Activated CD4-positive, CD25-positive, alpha-beta regulatory T cell (primary cell): ENCODE measurements at places on chromosomes 1 and 21.
A peak's percentile ranks its signal among the peaks of the same experiment; 100 is the strongest.

DNA sequence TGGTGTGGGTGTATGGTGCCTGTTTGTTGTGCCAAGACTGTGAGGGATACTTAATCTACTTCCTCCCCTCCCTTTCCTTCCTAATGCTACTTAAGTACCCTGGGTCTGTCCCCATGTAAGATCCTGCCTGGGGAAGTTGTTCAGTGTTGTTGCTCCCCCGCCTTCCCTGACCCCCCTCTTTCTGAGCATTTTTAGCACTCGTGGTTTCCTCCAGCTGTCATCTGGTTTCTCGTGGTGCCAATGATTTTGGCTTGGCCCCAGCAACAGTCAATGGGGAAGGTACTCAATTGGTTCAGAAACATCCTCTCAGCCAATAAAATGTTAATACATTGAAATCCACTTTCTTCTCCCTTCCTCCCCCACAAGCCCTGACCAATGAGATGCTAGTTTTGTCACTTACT lies 8.0 kb upstream of the B4GALT3 start:
- DNase-seq: peak; percentile 40

DNA sequence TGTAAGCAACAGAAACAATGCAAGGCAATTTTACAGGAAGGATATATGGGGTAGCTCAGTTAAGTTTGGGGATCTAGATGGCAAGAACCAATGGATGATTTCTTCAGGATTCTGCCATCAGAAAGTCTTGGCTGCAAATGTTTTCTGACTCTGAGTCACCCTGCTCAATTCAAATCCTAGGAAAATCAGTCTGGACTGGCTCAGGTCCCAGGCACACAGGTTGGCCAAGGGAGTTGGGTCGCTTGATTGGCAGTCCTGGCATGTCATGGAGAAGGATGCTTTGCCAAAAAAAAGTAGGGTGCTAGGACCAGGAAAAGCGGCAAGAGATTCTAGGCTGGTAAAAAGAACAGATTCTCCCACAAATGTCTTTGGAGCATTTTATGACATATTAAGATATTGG lies 28.9 kb upstream of the S1PR1 start:
- DNase-seq: no peak

DNA sequence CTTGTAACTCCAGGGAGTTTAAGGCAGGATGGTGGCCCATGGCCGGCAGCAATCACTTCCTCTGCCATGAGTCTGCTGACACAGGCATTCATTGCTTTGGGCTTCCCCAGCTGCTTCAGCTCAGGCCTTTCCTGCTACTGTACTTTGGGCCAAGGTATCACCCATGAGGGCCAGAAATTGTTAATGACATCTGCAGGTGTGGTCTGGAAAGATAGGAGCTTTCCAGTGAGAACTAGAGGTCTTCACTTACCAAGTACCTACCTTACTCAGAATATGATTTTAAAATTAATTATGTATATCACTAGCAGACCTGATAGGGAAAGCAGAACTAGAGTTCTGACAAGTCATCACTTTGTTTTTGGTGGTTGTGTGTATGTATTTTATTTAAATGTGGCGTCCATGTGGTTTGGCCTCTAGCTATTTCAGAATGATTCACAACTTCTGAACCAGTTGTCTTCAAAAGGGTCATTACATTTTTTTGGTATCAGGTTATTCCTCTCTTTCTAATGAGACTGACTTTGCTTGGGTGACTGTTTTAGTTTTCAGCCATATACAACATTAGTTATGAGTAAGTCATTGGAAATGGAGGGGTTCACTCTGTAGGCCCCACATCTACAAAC lies 2.7 kb downstream of the RGL1 start:
- DNase-seq: no peak

GRCh38 chr1:183685112-183685713 lies 32.1 kb upstream of the APOBEC4 start:
- no peak for DNase-seq

DNA sequence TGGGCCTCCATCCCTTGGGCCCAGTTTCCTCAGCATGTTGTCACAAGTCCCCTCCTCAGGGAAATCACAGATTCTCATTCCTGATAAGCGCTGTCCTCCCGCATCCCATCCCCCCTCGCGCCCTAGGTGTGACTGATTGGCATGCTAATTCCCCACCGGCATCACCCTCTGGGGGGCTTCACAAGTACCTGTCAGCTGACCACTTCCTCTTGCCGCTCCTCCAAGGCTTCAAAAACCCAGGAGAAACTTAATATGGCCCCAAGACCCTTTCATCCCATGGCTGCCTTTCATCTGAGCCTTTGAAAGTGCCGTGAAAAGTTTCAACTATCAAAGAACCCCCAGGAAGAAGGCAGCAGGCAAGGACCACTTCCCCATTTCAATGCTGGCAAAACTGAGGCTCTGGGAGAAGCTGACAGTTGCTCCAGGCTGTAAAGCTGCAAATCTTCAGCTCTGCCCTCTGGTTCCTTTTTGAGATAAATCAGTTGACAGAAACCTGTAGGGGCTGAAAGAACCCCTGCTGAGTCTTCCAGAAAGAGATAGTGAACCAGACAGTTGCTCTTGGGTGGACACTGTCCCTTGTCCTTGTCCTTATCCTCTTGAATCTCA lies 12.8 kb upstream of the MIXL1 start:
- DNase-seq: no peak

DNA sequence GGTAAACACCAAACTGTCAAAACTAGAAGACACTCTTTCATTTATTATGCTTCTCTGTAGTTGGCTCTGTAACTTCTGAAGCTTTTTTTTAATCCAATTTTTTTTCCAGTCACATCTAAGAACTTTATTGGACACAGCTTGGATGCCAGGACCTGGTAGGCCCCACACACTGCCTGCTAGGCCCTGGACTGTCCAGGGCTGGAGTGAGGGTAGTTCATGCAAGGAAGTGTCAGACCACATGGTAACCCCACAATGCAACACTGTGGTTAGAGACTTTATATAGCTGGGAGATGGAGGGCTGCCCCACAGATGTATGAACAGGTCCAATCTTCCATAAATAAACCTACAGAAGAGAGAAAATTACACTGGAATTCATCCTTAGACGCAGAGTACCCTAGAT lies 7.1 kb downstream of the SLC2A1 start:
- no peak for DNase-seq

- DNase-seq: no peak
Observed at GRCh38 chr1:156436141-156437036, 64.2 kb downstream of the MEF2D start.

GRCh38 chr1:59198564-59198963 lies 98.3 kb upstream of the FGGY start:
- DNase-seq: no peak

DNA sequence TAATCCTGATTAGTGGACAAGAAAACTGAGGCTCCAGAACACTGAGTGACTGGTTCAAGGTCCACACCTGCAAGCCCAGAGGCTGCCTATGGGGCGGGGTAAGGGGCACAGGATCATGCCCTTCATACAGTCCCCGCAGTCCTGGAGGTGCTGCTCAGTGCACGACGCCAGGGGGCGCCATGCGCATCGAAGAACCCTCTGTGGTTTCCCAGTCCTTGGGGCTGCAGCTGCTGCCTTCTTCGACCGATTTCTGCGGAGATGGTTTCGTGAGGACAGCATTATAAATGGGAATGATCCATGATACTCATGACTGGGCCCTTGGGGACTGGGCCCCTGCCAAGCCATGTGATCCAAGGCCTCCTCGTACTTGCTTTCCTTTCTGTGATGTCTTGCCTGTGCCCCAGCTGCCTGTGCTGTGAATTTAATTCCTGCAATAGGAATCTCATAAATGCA lies 37.1 kb upstream of the ARHGEF10L start:
- peak; percentile 4 for DNase-seq

GRCh38 chr1:161021970-161022353 lies 1.0 kb upstream of the F11R start:
- DNase-seq: no peak

DNA sequence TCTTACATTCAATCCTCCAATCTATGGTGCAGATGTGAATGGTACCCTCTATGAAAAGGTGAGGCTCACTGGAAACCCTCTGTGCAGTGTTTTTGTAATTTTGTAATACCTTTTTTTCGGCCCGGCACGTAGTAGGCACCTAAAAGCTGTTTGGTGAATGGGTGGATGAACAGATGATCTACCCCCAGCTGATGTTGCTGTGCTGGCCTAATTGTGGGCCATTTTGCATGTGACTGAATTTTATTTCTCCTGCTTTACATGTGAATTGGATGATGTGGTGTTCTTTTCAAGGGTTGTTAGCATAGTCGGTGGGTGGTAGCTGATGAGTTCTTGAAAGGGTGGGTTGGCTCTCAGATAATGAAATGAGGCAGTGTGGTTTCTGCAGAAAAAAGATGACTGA lies 10.4 kb downstream of the KDM4A start:
- no peak for DNase-seq

GRCh38 chr1:237013608-237014007 lies 9.4 kb upstream of the MT1HL1 start:
- DNase-seq: no peak

DNA sequence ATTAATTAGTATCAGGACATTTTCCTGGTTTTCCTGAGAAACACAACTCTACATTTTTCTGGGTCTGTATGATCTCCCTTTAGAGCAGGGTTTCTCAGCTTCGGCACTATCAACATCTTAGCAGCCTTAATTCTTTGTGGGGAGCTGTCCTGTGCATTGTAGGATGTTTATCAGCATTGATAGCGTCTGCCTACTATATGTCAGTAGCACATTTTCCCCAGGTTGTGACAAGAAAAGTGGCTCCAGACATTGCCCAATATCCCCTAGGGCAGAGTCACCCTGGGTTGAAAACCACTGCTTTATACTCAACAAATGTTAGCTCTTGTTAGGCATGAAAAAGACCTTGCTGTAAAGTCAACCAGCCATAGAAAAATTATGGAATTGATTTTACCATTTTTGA lies 195.1 kb upstream of the FMN2 start:
- DNase-seq: no peak

GRCh38 chr1:3017440-3018050 lies 3.7 kb upstream of the ACTRT2 start:
- DNase-seq: no peak

DNA sequence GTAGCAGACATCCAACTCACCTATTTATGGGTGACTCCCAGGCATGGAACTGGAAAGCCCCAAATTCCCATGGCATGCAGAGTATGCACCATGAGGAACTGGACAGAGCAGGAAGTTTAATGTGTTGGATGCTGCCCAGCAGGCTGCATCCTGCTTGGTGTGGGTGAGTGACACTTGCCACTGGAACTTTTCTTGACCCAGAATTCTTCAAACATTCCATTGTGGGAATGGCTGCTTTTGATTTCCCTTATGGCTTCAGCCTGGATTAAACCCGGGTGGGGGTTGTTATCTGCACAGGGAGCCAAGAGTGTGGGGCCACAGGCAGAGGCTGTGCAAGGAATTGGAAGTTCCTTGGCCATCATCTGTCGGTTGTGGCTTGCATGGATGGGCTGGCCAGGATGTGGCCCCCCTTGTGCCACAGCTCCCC lies 26.9 kb upstream of the BACE2 start:
- DNase-seq: no peak

DNA sequence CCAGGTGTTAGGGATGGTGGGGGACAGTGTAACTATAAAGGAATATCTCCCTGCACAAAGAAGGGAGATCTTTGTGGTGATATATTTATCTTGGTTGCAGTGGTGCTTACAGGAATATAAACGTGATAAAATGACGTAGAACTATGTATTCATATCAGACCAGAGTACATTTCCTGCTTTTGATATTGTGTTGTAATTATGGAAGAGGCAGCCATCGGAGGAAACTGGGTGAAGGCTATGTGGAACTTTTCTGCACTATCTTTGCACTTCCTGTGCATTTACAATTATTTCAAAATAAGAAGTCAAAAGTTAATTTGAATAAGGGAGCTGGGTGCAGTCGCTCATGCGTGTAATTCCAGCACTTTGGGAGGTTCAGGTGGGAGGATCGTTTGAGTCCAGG lies 37.6 kb downstream of the NDUFS5 start:
- DNase-seq: no peak

GRCh38 chr1:116265931-116266863 lies 106.8 kb upstream of the ATP1A1 start:
- DNase-seq: no peak

GRCh38 chr1:41954533-41954944 lies 35.8 kb upstream of the HIVEP3 start:
- no peak for DNase-seq

GRCh38 chr1:59689730-59690129 lies 125.0 kb upstream of the HOOK1 start:
- DNase-seq: no peak

- no peak for DNase-seq
Observed at GRCh38 chr1:20405051-20405754, 80.8 kb downstream of the CAMK2N1 start.
